ENCODE measurements at places on chromosomes 7 and 10. TPM values are rescaled to one million over a fixed set of nuclear protein-coding genes. Genes with fewer than 3 reads are reported as not detected.

DNA sequence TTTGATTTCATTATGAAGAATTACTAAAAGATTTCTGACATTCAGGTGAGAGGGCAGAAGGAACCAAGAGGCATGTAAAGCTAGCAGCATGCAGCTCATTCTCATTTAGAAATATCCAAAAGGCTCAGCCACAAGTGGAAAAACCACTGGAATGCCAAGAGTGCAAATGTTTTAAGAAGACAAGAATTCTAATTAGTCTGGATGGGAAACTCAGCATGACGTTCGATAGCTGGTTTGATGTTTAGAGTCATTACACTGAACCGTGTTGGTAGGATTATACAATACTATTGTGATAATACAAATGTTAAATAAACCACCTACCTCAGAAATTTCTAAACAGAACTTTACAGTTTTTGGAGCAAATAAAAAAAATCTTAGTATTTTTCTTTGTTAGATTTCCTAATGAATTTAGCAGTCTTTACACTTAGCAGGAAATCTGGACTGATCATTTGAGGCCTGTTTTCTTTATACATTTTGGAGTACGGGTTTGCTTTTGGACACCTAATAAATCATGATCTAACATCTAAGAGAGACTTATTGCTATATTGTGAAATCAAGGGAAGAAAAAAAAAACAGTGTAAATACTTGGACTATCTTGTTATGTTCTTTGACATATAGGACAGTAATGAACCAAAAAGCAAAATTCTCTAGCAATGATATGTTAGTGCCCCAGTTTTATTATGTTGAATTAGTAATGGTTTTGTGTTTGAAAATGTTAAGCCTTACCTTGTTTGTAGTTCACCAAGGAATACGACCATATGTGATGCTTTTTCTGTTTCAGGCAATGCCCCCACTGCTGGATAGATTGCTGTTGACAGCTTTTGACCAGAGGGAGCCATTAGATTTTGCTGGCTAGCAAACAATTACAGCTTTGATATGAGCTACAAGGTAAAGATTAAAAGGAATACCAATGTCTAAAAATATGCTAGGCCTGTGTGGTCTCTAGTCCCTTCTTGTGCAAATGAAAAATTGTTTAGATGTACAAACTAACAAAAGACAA, 354.1 kb upstream of the SEMA3A start:
- no peaks in the 10 kb centered on the region for H3K27me3 ChIP-seq
- H3K4me3 ChIP-seq = no peak overlapping the region
- H3K36me3 ChIP-seq = no peaks in the 10 kb centered on the region
- DNase-seq = no peak
- H3K27ac ChIP-seq = no peak overlapping the region

- DNase-seq = no peak
- no peaks in the 10 kb centered on the region for H3K36me3 ChIP-seq
- H3K4me3 ChIP-seq = no peak overlapping the region
- H3K27me3 ChIP-seq = no peaks in the 10 kb centered on the region
- H3K27ac ChIP-seq = no peak overlapping the region
- peaks cover 11% of the 10 kb centered on the region for H3K4me1 ChIP-seq
Measured at GRCh38 chr7:155216475-155217272, 81.0 kb upstream of the INSIG1 start.

DNA sequence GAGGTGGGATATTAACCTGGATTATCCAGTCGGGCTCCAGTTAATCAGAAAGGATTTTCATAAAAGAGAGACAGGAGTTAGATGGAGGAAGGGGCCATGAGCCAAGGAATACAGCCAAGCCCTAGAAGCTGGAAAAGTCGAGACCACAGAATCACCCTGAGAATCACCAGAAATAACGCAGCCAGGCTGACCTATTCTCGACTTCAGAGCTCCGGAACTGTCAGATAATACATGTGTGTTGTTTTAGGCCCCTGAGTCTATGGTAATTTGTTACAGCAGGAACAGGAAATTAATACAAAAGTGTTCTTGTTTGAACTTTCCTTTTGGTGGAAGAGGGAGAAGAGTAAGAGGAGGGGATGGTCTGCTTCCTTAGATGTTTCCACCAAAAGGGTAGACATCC, 208.1 kb downstream of the JCAD start:
- peaks cover 3% of the 10 kb centered on the region for H3K4me1 ChIP-seq
- no peaks in the 10 kb centered on the region for H3K27me3 ChIP-seq
- no peak overlapping the region for H3K27ac ChIP-seq
- H3K4me3 ChIP-seq = no peak overlapping the region

GRCh38 chr10:3472287-3473051, 299.9 kb upstream of the PITRM1 start:
- H3K27me3 ChIP-seq = no peaks in the 10 kb centered on the region
- H3K27ac ChIP-seq = no peak overlapping the region
- H3K4me3 ChIP-seq = no peak overlapping the region
- no peaks in the 10 kb centered on the region for H3K36me3 ChIP-seq
- DNase-seq = no peak
- H3K4me1 ChIP-seq = peaks cover 15% of the 10 kb centered on the region

- no peak overlapping the region for H3K4me3 ChIP-seq
- peak overlapping the region; percentile 52 for H3K27ac ChIP-seq
- no peak for DNase-seq
- no peaks in the 10 kb centered on the region for H3K4me1 ChIP-seq
Measured at GRCh38 chr10:11933577-11934223, 108.9 kb downstream of the UPF2 start.

DNA sequence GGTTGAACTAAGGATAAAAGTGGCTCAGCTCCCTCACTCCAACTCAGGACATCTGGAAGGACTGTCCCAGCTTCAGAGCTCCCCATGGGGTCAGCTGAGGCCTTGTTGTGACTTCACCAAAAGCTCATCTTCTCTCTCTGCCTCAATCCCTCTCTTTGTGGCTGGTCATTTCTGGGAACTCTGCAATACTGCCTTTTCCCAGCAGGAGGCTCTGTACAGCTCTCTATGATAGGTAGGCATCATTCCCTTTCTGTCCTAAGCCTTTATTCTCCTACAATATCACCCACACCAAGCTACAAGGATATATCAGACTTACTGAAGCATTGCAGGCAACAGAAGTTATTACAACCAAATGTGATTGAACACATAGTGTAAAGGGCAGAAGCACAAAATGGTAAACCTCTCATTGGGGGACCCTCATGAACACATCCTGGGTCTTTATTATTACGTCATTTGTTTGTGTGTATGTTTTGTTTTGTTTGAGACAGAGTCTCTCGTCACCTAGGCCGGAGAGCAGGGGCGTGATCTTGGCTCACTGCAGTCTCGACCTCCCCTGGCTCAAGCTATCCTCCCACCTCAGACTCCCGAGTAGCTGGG, 36.7 kb upstream of the PRPS1L1 start:
- no peak overlapping the region for H3K4me3 ChIP-seq
- peak; percentile 62 for DNase-seq
- H3K36me3 ChIP-seq = no peaks in the 10 kb centered on the region
- no peaks in the 10 kb centered on the region for H3K4me1 ChIP-seq
- H3K27ac ChIP-seq = no peak overlapping the region
- H3K27me3 ChIP-seq = no peaks in the 10 kb centered on the region

GRCh38 chr10:52663161-52663560, 109.4 kb downstream of the MBL2 start:
- DNase-seq = no peak
- no peaks in the 10 kb centered on the region for H3K4me1 ChIP-seq
- H3K4me3 ChIP-seq = no peak overlapping the region
- no peaks in the 10 kb centered on the region for H3K27me3 ChIP-seq

DNA sequence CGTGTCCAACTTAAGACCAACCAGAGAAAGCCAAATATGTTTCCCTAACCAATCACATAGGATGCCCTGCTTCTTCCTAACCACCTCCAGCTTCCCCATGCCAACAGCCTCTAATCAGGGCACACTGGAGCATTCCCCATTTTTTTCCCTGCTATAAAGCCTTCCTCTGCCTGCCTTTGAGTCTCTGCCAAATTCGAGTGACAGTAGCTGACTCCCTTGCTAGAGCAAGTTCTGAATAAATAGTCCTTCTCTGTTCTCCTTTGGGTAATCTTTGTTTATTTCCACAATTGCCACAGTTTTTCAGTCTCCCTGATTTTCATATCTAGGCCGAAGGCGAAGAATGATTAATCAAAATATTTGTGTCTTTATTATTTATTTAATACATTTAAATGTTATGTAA, 96.7 kb downstream of the ANLN start:
- no peaks in the 10 kb centered on the region for H3K27me3 ChIP-seq
- peak; percentile 52 for DNase-seq
- H3K27ac ChIP-seq = no peak overlapping the region
- no peak overlapping the region for H3K4me3 ChIP-seq
- no peaks in the 10 kb centered on the region for H3K36me3 ChIP-seq

- no peak for DNase-seq
- H3K27me3 ChIP-seq = no peaks in the 10 kb centered on the region
- no peaks in the 10 kb centered on the region for H3K36me3 ChIP-seq
- H3K4me3 ChIP-seq = no peak overlapping the region
- peaks cover 5% of the 10 kb centered on the region for H3K4me1 ChIP-seq
Measured at GRCh38 chr7:140596519-140597427, 43.8 kb downstream of the DENND2A start.

DNA sequence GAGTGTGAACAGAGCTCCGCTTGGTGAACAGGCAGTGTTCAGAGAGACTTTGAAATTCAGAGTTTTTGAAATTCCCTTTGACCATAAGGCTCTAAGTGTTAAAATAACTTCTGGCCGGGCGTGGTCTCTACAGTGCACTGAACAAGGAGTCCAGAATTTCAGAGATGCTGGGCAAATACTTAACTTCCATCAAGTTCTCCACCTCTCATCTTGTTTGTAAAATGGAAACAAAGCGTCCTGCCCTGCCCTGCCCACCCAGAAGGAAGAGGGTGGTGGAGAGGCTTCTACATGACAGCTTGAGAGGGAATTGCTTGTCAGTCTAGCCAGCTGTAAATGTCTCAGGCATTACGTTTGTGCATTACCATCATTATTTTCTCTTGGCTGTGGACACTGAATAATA, 102.6 kb downstream of the RGS10 start:
- no peak for DNase-seq
- no peaks in the 10 kb centered on the region for H3K27me3 ChIP-seq
- peaks cover 4% of the 10 kb centered on the region for H3K4me1 ChIP-seq
- no peak overlapping the region for H3K4me3 ChIP-seq
- no peak overlapping the region for H3K27ac ChIP-seq

The ABCC2 gene
- 2.7 TPM for total RNA-seq

The ELOVL3 gene
- total RNA-seq = 1.5 TPM

DNA sequence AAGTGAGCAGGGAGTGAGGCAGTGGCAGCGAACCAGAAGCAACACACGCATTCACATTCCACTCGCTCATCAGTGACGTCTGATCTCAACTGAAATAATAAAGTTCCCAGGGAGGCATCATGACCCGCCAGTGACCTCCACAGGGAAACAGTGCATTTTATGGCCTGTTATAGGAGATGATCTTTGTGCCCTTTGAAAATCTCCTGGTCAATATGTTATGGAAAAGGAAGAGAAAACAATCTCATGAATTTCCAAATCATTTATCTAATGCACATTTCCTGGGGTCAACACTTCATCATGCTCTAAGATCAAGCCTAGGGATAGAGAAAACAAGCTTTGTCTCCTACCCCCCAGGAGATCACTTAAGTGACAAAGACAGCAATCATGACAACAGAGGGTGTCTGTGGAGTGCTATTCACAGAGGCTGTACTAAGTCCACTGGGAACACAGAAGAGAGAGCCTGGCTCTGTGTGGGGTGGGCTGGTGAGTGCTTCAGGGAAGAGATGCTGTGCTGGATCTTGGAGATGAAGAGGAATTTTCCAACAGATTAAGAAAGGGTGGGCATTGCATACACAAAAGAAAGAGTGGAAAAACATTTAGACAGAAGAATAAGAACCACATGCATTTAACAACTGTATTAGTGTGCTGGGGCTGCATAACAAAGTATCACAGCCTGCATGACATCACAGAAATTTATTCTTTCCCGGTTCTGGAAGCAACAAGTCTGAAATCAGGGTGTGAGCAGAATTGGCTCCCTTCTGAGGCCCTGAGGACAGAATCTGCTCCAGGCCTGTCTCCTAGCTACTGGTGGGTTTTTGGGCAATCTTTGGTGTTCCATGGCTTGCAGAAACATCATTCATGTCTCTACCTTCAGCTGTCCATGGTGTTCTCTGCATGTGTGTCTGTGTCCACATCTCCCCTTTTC, 613.9 kb upstream of the IGFBP3 start:
- no peak for DNase-seq
- no peaks in the 10 kb centered on the region for H3K27me3 ChIP-seq
- no peaks in the 10 kb centered on the region for H3K4me1 ChIP-seq
- no peak overlapping the region for H3K4me3 ChIP-seq

The EFCAB10 gene
- total RNA-seq = 6.9 TPM

The ATP5MK gene
- 175 TPM for total RNA-seq

DNA sequence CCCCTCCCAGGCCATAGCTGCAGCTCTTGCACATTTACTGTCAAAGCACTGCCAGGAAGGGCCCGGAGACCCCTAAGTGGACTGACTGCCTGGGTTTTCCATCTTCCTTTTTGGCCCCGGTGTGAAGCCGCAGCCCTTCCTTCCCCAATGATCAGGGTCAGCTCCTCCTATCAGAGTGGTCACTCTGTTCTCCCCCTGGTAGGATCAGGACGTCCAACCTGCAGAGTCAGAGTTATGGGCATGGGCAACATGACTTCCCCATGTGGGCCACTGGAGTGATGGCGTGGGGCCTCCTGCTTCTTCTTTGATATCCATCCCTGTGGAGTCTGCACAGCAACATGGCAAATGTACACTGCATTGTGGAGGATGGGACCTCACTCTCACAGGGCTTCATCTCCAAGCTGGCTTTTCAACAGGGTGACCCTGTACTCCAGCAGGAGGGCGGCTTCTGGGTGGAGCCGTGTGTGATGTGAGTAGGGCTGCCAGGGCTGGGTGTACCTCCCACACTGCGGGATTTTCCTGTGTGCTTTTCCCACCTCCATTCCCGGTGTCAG, 6.4 kb upstream of the RAMP3 start:
- H3K4me1 ChIP-seq = no peaks in the 10 kb centered on the region
- no peak overlapping the region for H3K27ac ChIP-seq
- H3K27me3 ChIP-seq = no peaks in the 10 kb centered on the region
- no peak for DNase-seq
- no peaks in the 10 kb centered on the region for H3K36me3 ChIP-seq
- no peak overlapping the region for H3K4me3 ChIP-seq

DNA sequence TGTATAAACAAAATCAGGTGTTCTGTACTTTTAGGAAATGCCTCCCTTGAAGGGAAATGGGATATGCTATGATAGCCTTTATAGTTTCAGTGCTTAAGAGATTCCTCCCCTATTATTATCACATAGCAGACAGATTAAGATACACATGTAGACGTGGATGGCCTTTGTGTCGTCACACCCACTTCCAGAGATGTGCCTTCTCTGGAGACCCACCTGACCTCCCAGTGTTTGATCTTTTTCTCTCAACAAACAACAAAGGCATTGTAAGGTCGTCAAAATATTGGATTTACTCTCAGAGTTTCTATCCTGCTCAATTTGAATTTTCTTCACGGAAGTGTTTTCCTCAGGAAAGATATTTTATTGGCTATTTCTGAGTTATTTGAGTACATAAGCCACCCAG, 25.7 kb upstream of the C1GALT1 start:
- H3K4me1 ChIP-seq = no peaks in the 10 kb centered on the region
- no peak overlapping the region for H3K27ac ChIP-seq
- H3K4me3 ChIP-seq = no peak overlapping the region
- H3K36me3 ChIP-seq = no peaks in the 10 kb centered on the region

All from testis (tissue), 5 donors.